Left renal cortex interstitium (tissue), 4 donors: ENCODE measurements at places on chromosomes 3 and 15.
A peak's percentile ranks its signal among the peaks of the same experiment; 100 is the strongest.

DNA sequence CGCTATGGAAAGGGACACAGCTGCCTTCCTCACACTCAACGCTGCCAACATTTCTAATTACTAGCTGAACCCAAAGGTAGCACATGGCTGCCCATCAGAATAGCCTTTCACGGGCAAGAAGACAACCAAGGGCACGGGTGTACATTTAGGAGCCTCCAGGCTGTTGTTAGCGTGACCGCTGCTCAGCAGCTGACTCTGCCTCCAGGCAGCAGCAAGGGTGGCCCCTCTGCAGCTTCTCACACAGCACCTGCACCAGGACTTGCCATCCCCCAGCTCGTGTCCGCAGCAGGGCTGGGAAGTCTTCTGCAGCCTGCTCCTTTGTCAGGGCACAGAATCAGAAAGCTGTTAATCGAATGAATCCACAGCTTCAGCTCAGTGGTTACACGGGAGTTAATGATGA lies 146.8 kb downstream of the ADAMTS17 start:
- no peak for DNase-seq

DNA sequence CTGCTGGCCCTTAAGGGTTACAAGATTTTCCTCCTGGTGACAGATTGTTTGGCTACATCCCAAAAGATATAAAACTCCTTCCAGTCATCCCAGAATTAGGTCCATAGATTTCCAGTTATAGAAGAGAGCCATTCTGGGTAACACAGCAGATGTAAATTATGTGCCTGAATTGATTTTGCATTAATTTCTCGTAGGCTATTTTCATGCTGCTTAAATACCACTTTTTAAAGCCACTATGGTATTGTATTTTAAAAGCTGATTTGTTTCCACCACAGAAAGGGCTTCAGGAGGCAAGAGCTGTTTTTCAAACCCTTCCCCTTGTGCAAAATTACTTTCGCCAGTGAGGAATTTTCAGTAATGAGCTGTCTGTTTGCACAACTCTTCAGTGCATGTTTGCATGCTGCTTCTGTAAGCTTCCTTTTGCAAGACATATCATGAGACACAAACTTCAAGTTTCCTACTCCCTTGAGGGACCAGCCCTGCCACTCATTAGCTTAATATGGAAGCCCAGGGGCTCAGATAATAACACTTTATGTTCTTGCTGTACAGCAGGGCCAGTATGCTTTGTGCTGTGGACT lies 105.4 kb upstream of the TNIK start:
- no peak for DNase-seq

GRCh38 chr3:114624047-114624445 lies 330.2 kb downstream of the TIGIT start:
- DNase-seq, result no peak

DNA sequence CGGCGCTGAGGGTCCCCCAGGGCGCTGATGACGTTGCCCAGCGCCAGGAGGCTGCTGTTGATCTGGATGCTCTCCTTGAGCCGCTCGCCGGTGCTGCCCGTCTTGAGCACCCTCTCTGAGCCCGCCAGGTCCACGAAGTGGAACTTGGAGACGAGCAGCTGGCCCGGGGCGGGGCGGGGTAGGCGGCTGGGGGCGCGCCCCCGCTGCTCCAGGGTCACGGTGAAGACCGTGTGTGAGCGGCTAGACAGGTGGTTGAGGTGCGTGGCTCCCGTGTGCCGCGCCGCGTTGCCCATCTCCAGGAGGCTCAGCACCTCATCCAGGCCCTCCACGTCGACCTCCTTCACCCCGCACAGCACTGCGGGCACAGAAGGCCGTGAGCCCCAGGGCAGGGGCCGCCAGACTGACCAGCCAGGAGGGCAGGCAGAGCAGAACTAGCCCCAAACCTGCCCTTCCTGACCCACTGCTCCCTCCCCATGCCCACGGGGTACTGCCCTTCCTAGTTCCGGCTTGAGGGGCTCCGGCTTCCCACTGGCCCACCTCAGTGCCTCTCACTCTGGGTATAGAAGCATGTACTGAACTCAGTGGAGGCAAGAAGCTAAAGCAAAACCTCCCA lies 6.1 kb downstream of the KIF7 start:
- DNase-seq, result no peak

DNA sequence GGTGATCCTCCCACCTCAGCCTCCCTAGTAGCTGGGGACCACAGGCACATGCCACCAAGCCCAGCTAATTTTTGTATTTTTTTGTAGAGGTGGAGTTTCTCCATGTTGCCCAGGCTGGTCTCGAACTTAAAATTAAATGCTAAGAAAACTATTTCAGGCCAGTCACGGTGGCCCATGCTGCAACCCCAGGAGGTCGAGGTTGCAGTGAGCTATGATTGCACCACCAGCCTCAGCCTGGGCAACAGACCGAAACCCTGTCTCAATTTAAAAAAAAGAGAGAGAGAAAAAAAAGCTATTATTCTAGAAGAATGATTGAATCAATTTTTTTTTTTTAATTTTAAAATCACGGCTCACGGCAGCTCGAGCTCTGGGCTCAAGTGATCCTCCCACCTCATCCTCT lies 4.7 kb downstream of the SLC51A start:
- DNase-seq, result no peak

- no peak for DNase-seq
Observed at GRCh38 chr3:112001526-112001925, 2.8 kb downstream of the TAGLN3 start.

DNA sequence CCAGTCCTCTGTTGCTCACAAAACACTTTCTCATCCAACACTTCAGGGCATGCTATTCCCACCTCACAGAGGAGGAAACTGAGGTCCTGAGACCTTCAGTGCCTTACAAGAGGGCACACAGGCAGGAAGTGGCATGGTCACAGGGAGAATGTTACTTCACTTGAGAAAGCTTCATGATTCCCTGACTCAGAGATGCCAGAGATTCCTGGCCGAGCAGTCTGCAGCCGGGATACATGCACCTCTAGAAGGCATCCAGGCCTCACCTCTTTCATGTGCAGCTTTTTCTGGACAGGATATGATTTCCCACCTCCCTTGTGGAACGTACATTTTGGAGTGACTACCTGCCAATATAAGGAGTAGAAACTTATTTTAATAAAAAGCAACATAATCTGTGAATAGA lies 2.8 kb upstream of the SST start:
- DNase-seq, result no peak

- peak; percentile 6 for DNase-seq
Observed at GRCh38 chr3:75001330-75001729, 386.9 kb upstream of the CNTN3 start.

- no peak for DNase-seq
Observed at GRCh38 chr3:69385723-69386555, at the start of gene FRMD4B. Gene FRMD4B (minus strand): TSS chr3:69386088. CDS start chr3:69385989, 99 bp downstream.

GRCh38 chr3:171821778-171822358 lies 11.6 kb upstream of the PLD1 start:
- no peak for DNase-seq

DNA sequence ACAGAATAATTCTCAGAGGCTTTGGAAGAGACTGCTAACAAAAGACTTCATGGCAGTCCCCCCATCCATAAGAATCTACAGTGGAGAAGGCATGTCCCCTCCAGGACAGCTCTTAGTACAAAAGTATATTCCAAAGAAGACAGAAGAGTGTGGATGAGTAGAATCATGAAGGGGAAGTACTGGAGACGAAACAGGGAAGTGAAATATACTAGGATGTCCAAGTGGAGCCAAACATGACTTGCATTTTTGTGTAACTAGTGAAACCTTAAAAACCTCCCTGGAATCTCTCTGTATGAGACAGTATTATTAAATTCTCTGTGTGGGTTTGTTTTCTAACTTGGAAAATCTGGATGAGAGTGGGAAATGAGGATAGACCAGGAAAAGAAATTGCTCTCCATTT lies 312.4 kb downstream of the RSL24D1 start:
- no peak for DNase-seq

DNA sequence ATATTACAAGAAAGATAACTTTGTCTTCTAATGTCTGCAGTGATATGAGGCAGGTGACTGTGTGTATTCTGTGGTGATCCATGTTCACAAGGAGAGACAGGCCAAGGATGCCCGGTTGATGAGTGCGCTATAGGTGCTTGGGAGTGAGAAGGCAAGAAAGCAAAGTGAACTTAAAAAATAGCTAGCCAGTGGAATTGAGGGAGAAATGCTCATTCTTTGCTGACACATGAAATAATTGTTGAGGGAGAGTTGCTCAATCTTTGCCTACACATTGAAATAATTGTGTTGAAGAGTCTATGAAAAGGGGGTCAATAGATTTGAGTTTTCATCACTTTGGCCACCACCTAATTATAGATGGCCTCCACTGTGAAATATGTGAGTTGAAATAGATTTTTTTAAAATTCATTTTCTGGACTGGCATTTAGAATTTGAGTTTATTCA lies 156.3 kb downstream of the LPP start:
- DNase-seq, result no peak

DNA sequence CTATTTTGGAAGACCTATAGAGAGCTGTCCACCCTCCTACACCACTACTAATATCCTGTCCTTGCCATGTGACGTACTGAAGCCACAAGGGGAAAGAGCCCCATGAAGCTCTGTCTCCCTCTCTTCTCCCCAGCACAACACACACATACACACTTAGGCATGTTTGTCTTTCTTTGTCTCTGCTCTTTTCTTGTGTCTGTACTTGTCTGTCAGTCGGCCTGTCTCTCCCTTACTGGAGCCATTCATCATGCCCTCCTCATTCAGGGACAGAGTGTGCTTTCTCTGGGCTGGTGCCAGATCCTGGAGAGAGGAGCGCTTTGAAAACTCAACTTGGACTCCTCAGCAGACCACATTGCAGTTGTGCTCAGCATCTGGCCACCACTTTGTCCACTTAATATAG lies 47.6 kb downstream of the PSMD6 start:
- DNase-seq, result no peak

DNA sequence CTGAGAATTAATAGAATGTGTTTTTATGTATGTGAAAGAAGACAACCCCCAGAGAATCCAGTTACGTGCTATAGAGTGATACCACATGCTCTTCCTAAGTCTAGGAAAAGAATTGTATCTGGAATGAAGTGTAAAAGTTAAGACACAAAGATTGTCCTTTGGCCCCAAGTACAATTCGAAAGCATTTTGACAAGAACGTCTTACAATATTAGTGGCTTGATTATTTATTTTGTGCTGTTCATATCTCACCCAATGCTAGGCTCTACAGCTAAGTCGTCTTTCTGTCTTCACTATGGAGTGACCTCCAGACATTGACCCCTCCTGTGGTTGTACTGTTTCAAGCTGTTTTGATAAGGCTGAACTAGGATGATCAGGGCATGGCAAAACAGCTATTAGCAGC lies 345.7 kb upstream of the C2CD4B start:
- DNase-seq, result no peak

DNA sequence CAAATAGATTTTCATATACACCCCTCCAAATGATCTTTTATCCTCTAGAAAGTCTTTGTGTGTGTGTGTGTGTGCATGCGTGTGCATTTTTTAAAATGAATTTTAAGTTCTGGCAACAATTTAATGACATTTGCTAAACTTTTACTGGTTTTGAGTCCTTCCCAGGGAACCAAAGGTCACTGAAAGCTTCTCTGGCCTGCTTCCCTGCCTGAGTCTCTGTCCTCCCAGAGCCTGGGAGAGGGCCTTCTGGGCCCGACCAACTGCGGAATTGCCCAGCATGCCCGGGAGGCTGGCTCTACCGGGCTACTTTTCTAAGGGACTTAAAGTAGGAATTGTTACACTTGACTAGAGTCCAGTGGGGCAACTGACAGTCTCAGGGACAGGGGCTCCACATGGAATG lies 7.4 kb upstream of the RBPMS2 start:
- DNase-seq, result no peak

DNA sequence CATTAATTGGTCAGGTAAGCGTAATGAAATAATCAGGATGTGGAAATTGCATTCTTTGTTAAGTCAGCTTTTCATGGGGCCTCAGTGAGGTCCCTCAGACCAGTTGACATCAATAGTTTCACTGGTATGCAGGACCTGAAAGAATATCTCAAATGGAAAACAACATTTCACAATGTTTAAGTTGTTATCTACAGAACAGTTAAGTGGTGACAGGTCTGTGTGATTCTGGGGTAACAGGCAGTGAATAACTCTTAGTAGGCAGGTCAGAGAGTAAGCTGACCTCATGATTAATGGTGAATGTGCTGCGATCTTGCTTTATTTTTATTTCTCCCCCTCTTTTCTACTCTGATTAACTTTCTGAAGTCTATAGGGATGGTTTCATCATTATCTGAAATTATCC lies 28.9 kb upstream of the ACP3 start:
- DNase-seq, result no peak

GRCh38 chr15:58331560-58331912 lies 100.3 kb upstream of the LIPC start:
- DNase-seq, result no peak

DNA sequence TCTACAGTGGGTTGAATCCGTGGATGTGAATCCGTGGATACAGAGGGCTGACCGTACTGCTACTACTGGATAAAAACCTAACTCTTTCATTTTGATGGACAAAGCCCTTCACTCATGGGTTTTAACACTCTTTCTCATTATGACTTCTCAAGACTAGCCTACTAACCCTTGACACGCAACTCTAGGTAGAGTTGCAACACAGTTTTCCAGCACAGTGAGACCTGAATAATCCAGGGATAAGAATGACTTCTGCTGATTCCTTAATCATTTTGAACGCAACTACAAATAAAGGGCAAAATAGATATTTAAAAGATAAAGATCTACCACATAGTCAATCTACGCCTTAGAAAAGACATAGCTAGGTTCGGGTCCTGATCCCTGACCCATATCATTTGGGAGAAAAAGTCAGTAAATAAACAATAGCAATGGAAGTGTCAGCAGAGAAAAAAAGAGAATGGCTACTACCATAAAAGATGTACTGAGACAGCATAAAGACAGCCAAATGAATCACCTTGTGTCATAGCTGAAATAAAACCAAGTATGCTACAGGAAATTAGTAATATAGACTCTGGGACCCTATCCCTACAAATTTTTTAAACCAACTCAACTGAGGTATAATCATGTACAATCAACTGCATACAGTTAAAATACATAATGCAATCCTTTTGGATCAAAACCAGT lies 87.6 kb downstream of the DPH6 start:
- DNase-seq, result no peak

- no peak for DNase-seq
Observed at GRCh38 chr15:66733976-66734375, 31.9 kb downstream of the SMAD6 start.

DNA sequence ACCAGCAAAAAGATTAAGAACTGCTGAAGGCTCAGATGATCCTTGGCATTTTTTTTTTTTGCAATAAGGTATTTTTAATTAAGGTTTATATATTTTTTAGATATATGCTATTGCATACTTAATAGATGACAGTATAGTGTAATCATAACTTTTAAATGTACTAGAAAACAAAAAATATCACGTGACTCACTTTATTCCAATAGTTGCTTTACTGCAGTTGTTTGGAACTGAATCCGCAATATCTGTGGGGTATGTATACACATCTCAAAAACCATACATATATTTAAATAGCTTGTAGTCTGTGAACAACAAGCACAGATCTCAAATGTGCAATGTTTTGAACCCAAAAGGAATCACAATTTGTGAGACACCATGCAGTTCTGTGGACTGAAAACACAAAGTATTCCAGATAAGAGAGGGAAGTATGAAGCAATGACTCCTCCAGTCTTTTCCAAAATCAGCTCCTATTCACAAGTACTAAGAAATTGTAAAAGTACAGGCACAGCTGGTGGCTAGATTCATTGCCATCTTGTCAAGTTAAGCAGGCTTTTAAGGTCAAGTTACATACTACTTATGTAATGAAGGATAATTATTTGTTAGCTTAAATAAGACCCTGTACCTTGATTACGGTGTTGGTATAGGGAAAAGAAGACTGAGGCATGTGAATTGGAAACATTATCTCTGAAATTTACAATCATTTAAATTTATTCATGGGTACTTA lies 331.1 kb downstream of the TBC1D5 start:
- DNase-seq, result no peak

GRCh38 chr3:114284644-114285043 lies 9.2 kb upstream of the TIGIT start:
- no peak for DNase-seq
